ENCODE measurements at places on chromosomes 2 and 18.

DNA sequence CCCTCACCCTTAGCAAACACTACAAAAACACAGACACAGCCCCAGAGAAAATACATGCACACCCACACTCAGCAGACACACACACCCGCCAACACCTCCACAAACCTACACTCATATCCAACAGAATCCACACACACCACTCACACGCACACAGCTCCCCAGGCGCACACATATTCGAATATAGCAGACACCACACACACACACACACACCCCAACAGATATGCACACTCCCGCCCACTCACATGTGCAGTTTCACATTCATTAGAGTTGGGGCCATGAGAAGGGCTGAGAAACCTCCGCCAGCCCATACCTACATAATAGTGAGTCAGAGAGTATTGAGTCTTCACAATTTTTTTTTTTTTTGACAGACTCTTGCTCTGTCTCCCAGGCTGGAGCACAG lies 29.4 kb upstream of the NOTO start:
- DNase-seq = peak; percentile 42

- DNase-seq = peak; percentile 72
These were observed 67.5 kb upstream of the DTNB start for GRCh38 chr2:25740810-25741381.

GRCh38 chr2:214747992-214748391 lies 61.5 kb downstream of the BARD1 start:
- no peak for DNase-seq

- no peak for DNase-seq
These were observed 4.5 kb downstream of the NR4A2 start for GRCh38 chr2:156327835-156328695.

DNA sequence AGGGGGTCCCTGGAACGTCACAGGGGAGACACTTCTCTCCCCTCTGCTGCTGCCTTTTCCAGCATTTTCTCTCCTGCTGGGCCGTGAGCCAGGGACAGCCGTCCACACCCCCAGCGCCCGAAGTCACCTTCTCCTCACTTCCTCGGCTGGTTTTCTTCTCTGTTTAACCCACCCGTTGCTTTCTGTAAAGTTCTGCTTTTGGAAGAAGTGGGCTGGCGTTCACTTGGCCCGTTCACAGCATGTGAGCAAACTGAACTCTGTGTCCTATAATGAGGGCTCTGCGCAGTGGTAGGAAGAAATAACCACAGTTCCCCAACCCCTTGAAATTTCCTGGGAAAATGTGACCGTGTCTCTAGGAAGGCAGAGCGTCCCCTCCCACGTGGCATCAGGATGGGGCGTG lies 187.0 kb upstream of the HDAC4 start:
- no peak for DNase-seq

DNA sequence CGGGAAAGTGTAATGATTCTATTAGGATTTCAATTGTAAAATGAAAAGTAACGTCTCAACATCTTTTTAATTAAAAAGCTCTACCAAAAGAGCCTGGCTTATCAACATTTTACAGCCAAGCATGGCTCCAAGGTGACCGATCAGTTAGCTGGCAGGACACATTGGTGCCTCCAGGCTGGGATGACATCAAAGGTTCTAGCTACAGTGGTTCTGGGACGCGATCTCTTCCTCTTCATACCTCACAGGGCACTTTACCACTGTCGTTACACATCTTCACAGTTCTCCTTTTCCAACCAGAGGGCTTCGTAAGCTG lies 693 bp downstream of the ORC2 start:
- no peak for DNase-seq

- DNase-seq = no peak
These were observed 8.8 kb upstream of the ZBTB7C start for GRCh38 chr18:48417985-48418384.

DNA sequence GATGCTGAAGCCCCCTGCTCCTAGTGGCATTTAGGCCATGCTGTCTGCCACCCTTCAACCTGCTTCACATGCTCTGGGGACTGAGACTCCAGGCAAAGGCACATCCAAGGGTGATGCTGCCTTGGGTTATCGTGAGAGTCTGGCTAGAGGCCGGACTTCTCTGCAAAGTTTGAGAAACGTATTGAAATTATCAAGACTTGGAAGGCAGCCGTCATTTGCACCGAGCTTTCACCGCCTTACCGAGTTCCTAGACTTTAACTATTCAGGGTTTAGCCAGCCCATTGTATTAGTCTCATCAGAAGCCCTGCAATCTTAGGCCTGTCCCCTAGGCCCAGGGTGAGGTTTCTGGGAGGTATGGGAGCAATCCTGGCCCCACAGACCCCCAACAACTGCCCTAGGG lies 34.0 kb downstream of the RDH14 start:
- peak; percentile 28 for DNase-seq

DNA sequence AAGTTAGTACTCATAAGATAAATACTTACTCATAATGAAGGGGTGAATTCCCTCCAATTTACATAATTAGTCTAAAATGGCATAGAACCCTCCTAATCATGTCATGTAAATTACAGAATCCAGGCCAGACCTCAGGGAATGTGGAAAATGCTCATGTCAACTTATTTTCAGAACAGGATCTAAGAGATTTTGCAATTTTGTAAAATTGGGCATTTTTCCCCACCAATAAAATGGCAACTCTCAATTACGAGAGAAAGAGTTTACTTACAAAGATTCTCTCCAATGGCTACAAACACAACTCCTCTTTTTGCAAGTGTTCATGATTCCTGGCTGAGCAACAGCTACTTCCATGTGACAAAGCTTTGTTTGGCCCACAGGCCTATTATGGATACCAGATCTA lies 33.8 kb upstream of the SP5 start:
- no peak for DNase-seq

DNA sequence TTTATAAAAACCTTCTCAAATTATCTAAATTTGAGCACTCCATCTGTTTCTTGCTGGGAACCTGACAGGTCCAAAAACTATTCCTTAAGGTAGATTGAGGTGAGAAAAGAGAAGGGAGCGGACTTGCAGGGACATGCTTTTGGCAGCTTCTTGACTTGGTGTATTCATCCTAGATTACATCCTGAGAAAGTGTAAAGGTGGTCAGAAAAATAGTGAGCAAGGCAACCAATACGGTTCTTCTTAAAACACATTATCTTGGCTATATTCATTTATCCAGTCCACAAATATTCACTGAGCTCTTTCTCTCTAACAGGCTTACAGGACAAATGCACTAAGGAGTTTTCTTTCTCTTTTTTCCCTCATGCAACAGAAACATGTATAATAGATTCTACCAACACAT lies 230.0 kb downstream of the LRP1B start:
- DNase-seq = no peak

DNA sequence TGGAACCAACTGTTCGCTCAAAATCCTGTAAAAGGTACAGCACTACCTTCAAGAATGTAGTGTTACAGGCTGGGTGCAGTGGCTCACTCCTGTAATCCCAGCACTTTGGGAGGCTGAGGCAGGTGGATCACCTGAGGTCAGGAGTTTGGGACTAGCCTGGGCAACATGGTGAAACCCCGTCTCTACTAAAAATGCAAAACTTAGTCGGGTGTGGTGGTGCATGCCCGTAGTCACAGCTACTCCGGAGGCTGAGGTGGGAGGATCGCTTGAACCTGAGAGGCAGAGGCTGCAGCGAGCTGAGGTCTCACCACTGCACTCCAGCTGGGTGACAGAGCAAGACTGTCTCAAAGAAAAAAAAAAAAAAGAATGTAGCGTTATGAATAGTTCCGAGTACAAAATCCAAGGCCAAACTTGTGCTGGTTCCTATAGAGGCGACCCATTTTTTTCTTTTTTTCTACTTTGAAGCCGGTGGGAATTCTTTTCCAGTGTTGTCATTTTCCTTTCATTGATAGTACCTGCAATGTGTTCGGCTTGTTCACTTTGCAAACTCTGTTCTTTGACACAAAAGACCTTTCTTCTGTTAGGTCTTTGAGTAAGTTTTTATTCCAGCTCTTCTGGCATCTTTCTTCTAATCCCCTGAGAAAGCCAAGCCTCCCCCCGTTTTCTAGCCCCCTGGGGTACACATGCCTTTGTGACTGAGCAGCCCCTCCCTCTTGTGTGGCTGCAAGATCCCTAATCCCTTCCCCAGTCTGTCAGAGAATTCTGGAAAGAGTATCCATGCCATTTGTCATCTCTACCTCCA lies 25.1 kb downstream of the INPP5D start:
- no peak for DNase-seq

- DNase-seq = no peak
These were observed 50.5 kb upstream of the GORASP2 start for GRCh38 chr2:170878505-170878904.

- DNase-seq = peak; percentile 43
These were observed 512.7 kb upstream of the CDH2 start for GRCh38 chr18:28689588-28689987.

DNA sequence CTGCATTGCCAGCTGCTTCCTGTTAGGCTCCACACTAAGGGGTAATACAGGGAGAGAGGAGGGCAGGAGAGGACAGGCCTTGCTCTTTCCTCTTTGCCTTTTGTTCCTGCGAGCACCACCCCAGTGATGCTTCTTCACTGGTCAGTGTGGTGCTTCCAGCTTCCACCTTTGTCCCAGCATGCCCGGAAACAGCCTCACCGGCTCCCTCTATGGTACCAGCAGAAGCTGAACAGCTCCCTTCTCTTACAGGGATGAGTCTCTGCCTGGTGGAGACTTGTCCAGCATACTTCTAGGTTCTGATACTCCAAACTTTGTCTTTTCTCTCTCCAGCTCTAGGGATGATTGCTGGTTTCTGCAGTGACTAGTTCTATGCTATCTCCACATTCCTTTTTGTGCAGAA lies 413.3 kb downstream of the TSN start:
- no peak for DNase-seq

DNA sequence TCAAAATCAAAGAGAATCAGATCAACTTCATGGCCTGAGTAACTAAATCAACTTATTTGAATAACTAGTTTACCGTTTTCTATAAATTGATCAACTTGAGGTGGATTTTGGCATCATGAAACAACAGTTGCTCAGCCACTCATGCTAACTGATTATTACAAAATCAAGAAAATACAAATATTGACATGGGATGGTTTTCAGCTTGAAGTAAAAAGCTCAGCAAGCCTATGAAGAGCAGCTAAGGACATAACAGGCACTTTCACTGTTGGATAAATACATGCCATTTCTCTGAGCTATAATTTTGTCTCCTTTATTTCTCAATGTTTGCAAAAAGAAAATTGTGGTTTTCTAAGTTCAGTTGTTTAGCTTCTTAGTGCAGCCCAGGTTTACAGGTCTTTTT lies 18.9 kb downstream of the SRD5A2 start:
- DNase-seq = no peak

- DNase-seq = no peak
These were observed 117.2 kb downstream of the SLC4A3 start for GRCh38 chr2:219744600-219744999.

- DNase-seq = no peak
These were observed 1973.9 kb upstream of the LRRTM1 start for GRCh38 chr2:82278416-82278815.

GRCh38 chr2:157971702-157972101 lies 95.6 kb upstream of the ACVR1 start:
- DNase-seq = no peak

DNA sequence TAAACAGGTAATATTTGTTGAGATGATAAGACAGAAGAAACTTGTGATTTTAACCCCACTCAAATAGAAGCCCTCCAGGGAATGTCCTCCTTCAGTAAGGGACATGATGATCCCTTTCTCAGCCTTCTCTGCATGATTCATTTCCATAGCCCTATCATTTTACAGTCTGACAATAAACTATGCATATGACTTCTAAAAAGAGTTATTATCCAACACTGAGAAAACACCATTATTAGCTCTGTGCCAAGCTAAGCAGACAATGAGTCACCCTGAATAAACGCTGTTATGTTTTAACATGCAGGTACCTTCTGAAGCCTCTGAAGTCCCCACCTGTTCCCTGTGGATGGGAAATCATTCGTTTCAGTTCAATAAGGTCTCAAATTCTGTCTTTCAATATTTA lies 54.7 kb downstream of the DTNB start:
- peak; percentile 60 for DNase-seq

GRCh38 chr2:43300781-43301583 lies 74.6 kb upstream of the ZFP36L2 start:
- DNase-seq = no peak

DNA sequence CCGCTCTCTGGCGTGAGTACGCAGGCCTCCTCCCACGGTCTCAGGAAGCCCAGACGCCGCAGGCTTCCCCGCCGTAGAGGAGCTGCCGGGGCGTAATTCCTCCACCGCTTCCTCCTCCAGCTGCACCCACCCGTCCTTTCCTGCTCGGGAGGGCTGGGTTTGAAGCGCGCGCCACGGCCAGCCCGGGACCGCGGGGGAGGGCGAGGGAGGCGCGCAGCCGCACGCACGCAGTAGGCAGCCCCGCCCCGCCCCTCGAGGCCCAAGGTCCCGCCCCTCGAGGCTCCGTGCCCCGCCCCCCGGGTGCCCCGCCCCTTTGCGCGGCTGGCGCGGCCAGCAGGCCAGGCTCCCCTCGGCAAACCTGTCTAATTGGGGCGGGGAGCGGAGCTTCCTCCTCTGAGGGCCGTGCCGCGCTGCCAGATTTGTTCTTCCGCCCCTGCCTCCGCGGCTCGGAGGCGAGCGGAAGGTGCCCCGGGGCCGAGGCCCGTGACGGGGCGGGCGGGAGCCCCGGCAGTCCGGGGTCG lies at the start of gene MALT1:
Gene MALT1 (plus strand): TSS at position 355 of the 521 bp plus-strand sequence. CDS start 179 bp downstream, outside the sequence.
- peak; percentile 88 for DNase-seq

DNA sequence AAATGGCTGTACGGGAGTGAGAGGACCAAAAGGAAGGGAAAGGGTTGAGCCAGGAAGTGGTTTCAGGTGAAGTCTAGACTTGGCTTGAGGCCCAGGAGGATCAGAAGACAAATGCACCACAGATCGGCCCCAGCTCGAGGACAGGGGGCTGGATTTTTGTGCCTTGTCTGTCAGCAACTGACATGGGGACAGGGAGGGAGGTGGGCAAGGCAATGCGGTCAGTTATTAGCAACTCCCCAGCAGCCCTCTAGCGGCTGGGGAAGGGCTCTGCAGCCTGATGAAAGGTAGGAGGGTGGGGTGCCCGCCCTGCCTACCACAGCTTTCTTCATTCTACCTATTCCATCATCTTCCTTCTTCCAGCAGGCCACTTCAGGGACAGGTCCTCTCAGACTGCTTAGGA lies 50.0 kb downstream of the CPO start:
- no peak for DNase-seq

- peak; percentile 30 for DNase-seq
These were observed 85.6 kb downstream of the EHD3 start for GRCh38 chr2:31319406-31320175.

- DNase-seq = no peak
These were observed 56.9 kb upstream of the LHCGR start for GRCh38 chr2:48812416-48812815.

DNA sequence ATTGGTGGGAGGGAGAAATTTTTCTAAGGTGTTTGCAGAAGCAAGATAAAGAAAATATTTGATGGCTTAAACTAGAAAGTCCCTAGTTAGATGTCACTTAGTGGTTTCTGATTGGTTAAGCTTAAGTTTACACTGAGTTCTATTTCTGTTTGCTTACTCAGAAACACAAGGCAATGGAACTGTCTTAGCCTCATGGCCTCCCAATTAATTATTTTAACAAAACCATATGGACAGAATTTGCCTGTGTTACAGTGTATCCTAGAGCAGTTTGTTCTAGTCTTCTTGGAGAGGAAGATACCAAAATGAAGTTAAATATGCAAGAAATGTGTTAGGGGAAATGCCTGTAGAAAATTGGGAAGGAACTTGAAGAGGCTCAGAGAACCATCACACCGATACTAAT lies 4.6 kb upstream of the IMPACT start:
- no peak for DNase-seq

Data from fibroblast of upper back skin (primary cell).